ENCODE measurements at places on chromosomes 7 and 10.

DNA sequence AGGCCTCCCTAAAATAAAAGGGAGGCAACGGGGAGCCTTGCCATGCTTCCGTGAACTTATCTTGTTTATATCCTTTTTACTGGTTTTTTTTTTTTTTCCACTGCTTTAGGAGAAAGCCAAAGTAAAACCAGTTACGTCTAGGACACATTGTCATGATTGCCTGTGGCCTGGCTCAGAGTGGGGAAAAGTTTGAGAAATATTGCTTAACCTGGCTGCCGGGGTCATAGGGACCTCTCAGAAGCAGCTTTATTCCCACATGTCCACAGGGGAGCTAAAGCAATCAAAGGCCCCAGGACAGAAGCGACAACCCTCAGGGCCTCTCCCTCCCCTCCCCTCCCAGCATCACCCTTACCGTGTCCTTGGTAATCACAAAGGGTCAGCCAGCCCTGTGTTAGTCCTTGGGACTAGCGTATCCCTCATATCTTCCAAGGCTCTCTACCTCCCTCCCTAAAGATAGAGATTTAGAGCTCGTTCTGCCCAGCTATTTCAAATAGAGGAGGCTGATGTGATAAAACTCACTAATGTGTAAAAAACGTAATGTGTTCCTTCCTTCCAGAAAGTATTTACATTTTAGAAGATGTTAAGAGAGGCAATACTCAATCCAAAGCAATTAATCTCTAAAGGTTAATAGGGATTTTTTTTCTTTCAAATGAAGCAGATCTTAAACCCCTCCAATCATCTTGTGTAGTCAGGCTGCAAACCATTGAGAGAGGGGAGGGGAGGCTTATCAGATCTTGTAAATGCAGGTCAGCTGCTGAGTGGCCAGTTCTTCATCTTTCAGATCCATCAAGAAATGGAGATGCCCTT, 64.8 kb upstream of the PRKAR2B start:
- DNase-seq: no peak

DNA sequence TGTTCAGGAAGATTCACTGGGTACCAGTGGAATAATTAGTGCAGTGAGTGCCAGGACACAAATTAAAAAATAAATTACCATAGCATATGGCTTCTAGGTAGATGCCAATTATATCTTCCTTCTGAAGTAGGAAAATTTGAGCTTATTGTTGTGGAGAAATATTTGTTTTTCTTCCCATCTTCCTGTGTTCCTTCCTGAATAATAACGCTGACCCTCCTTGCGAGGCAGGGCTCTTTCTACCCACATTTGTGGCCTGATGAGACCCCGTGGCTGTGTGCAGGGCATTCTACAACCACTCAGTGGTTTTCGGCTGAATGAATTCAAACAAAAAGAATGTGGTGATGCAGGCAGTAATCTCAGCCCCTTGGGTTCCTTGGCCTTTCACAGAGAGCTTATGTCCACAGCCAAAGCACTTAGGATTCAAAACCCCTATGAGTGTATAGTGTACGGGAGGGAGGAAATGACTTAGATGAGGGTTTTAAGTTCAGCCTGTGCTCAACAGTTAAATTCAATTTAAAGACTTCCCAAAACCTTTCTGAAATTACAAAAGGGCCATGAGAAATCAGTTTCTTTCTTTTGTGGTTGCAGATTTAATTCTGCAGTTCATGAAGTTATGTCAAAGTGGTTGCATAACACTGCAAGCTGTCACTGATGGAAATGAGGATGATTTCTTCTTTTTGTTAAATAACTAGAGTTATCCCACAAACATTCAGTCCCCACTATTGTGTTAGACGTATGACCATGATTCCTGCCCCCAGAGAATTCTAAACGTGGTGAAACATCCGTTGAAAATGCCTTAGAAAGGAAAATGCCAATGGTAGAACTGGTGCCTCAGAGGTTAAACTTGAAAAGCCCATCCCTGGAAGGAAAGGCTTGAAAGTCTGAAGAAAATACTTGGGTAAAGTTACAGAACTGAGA, 255.3 kb downstream of the FZD1 start:
- no peak for DNase-seq

DNA sequence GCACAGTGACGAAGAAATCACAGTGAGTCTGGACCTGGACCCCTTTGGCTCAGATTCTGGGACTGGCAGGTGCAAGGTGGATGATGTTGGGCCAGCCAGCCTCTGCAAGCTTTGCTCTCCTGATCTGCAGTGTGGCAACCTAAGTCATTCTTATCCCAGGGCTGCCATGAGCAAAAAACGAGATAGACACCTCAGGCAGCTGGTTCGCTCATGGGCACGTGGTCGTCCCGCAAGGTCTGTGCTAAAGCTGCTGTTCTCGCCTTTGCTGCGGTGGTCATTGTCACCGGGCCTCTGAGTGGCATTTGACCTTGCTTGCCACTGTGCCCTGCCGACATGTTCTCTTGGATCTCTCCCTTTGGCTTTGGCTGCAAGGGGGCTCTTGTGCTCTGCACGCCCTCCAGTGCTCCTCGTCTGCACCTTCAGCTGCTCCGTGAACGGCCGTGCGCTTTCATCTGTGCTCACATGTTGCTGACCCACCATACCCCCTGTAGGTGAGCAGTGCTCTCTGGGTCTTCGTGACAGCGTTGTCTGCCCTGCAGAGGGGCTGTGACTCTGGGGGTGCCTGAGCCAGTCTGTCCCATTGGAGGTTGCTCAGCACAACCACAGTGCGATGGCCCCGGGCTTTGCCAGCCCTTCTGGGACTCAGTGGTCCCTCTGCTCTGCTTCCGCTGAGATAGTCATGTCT, 317.0 kb downstream of the GLRX3 start:
- no peak for DNase-seq

GRCh38 chr10:97000487-97001182, 168.5 kb downstream of the LCOR start:
- DNase-seq: no peak

GRCh38 chr10:114389426-114389825, 14.9 kb downstream of the AFAP1L2 start:
- no peak for DNase-seq

GRCh38 chr10:12279281-12279680, 70.1 kb upstream of the CAMK1D start:
- no peak for DNase-seq

DNA sequence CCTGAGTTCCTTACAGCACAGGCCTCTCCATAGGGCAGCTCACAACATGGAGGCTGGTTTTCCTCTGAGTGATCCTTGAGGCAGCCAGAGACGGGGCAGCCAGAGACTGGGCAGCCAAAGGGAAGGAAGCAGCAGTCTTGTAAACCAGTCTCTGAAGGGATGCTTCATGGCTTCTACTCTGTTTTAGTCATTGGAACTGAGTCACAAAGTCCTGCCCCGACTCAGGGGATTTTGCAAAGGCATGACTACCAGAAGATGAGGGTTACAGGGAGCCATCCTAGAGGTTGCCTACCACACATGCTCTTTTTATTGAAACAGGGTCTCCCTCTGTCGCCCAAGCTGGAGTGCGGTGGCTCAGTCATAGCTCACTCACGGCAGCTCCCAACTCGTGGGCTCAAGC, 44.4 kb upstream of the COMMD3 start:
- DNase-seq: no peak

DNA sequence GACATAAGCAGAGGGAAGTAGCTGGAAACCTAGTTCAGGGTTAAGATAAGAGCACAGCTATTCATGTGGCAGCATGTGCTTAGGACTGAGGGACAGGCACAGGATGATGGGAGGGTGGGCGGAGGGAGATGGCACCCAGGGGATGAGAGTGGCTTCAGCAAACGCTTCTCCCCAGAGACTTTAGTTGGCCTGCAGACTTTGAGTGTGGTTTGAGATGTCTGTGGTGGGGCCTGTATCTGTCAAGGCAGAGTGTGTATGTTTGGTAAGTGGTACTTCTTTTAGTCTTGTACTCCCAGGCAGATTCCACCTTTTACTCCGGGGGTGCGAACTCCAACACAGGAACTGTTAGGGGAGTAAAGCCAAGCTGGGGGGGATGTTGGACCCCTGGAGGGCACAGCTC, 88.9 kb downstream of the WDFY4 start:
- DNase-seq: no peak

GRCh38 chr7:38424750-38425463, 151.5 kb upstream of the TARP start:
- no peak for DNase-seq

DNA sequence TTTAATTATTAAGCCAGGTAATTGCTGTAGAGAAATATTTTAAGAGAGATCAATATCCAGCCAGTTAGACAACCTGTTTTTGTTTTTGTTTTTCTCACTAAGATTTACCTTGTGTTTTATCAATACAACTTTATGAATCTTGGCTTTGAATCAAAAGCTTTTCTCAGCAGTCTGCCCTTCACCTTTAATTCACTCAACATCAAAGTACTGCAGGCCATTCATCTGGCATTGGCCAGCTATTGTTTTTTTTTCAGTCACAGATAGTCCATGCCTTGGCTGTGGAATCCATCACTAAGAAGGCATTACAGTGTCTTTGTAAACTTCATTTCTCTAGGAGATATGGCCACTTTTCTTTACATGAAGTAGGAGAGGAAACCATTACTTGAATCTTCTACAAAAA, 20.2 kb downstream of the SGCE start:
- DNase-seq: no peak

DNA sequence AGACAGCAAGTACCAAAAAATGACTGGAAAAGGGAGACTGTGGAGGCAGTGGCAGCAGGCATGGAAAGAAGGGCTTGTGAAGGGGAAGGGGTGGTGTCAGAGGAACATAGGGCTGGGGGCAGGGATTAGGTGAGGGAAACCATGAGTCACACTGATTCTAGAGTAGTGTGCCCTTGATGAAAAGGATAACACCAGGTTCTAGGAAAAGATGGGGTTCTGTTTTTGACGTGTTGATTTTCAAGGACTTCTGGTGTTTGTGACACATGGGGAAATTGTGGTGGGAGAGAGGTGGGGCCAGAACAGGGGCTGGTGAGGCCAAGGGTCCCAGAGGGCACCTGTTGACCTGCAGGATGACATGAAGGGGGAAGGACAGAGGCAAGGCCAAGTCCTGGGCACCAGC, 57.1 kb downstream of the FIGNL1 start:
- DNase-seq: no peak

- DNase-seq: peak; percentile 62
Observed at GRCh38 chr7:26675143-26675887, 189.1 kb downstream of the SKAP2 start.

DNA sequence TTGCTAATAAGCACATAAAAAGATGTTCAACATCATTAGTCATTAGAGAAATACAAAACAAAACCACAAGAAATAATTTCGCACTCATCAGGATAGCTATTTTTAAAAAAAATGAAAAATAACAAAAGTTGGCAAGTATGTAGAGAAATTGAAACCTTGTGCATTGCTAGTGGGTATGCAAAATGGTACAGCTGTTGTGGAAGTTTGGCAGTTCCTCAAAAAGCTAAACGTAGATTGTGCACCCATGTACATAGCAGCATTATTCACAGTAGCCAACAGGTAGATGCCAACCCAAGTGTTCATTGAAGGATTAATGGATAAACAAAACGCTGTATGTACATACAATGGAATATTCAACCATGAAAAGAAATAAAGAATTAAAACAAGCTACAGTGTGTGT, 35.3 kb upstream of the STARD3NL start:
- no peak for DNase-seq

All from common myeloid progenitor, CD34-positive (primary cell).